ENCODE measurements at places on chromosomes 5 and 9.

DNA sequence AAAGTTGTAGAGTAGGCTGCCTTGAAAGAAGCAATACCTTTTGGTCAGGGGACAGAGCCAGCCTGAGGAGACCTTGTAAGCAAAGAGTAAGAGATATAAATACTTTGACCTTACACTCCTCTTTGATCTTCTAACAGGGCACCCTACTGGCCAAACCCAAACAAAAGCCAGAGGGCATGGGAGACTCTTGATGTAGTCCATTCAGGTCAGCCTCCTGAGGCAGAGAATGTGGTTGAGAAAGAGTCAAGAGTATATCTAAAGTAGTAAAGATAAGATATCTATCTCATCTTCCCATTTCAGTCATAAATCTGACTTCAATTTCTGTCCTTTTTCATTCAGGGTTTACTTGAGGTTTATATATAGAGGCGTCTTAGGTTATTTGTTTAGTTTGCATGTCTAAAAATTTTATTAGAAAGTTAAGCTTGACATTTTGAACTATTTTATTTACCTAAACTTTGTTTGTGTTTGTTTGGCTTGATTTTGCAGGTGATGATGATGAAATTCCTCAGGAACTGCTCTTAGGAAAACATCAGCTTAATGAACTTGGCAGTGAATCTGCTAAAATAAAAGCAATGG, 125.7 kb downstream of the NIPBL start:
- no peak for DNase-seq

- DNase-seq = no peak
Measured at GRCh38 chr9:7790022-7790818, 9.4 kb downstream of the DMAC1 start.

- DNase-seq = no peak
Measured at GRCh38 chr9:77789891-77790290, 141.8 kb upstream of the GNA14 start.

- no peak for DNase-seq
Measured at GRCh38 chr5:168106008-168106761, 185.3 kb upstream of the WWC1 start.

DNA sequence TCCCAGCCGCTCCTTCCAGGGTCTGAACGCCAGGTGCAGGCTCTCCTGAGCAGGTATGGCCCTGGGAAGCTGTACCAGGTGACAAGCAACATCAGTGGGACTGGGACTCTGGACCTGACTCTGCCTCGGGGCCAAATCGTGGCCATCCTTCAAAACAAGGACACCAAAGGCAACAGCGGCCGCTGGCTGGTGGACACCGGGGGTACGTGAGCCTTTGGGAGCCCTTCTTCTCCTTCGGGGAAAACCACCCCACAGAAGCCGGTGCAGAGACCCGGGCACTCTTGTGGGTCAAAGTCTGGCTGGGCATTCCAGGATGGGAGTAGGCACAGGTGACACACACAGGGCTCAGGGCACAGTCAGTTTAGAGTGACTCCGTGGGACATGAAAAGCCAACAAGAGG, 45.8 kb downstream of the ARHGEF37 start:
- no peak for DNase-seq

DNA sequence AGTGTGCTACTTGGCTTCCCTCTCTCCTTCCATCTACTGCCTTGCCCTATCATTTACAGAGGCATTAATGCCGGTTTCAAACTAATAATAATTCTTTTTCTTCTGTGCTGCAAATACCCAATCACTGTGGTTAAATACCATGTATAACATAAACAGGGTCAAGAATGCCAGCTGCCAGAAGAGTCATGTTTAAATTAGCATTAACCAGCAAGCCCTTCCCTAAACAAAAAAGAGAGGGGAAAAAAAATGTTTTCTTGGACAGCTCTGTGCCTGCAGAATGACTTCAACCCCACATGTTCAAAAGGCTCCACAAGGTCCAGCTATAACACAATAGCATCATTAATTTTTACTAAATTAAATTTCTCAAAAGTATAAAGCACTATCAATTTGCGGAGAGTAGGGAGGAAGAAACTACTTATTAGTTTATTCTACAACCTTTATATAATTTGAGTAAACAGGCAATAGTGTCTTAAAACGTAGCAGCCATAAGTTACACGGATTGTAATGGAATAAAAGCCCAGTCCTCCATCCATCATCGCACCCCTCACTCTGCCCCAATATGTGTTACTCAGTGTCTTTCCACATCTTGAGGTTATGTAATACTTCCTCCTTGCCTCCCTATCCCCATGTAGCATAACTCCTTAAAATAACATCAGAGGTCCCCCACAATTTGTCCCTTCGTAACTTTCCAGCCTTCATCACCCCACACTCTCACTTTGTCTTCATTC, 3.9 kb downstream of the LPAR1 start:
- no peak for DNase-seq

DNA sequence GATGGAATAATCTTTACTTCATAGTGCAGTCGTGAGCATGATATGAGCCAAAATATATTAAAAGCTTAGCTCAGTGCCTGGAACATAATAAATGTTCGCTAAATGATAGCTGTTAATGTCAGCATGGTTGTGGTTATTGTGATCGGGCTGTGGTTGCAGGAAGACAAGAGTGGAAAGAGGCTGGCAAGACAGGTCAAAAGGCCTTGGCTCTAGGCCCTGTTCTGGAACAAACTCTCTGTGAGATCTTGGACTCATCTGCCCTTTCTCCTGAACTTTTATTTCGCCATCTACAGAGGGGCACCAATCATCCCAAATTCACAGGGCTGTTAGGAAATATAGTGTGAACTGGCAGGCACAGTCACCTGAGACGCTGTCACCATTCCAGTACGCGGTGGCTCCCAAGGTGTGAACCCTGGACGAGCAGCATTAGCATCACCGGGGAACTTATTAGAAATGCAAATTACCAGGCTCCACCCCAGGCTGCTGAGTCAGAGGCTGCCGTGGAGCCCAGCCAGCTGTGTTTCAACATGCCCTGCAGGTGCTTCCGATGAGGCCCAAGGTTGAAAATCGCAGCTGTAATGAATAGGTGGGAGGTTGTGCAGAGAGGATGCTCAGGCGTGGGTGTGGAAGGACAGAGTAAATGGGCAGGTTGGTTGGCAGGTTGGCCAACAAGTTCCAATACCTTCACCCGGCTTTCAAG, 50.2 kb upstream of the SAP30L start:
- DNase-seq = no peak

DNA sequence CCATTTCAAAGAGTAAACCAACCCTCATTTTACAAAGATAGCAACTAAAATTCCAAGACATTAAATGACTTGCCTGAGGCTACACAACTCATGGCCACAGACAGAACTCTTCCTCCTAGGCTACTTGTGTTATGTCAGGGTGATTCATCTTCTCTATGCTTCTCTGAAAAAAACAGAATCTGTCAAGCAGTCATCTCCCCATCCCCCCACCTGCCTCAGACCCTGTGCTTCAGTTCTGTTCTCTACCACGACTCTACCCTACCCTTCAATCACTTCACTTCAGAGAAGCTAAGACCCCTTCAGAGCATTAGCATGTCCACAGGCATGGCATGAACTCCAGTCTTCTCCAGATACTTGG, 277.7 kb upstream of the PTGER4 start:
- DNase-seq = no peak

- no peak for DNase-seq
Measured at GRCh38 chr9:134052941-134053340, 14.9 kb downstream of the BRD3 start.

Data from NCI-H2107 (cell line).